ENCODE measurements at places on chromosomes 4 and X. TPM values are rescaled to one million over a fixed set of nuclear protein-coding genes. Genes with fewer than 3 reads are reported as not detected.

The PAGE4 gene
- not detected for total RNA-seq

The ADH7 gene
- not detected for total RNA-seq

The DMRTC1 gene
- total RNA-seq: not detected

The CNKSR2 gene
- 60.0 TPM for total RNA-seq

The SHROOM4 gene
- total RNA-seq: 1.6 TPM

The PNMA6A gene
- total RNA-seq: 2.1 TPM

The C4orf36 gene
- total RNA-seq: 3.6 TPM

The ZNF732 gene
- not detected for total RNA-seq

The FREM3 gene
- not detected for total RNA-seq

DNA sequence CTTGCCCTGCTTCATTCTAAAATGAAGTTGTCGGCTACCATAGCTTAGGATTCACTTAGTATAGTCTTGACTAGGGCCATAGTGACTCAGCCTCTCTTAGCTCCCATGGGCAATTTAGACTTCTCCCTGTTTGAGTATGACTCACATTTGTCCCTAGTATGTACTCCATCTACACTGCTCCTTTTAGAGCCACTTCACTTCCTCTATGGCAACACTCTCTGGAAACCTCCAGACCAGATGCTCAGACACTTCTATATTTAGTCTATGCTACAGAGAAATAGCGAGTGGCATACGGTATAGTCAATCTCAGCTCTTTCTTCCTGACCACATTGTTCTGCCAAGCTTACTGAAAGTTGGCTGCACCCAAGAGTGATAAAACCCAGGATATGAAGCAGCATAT lies 11.2 kb downstream of the MEPE start:
- H3K27me3 ChIP-seq: no peaks in the 10 kb centered on the region
- DNase-seq: peak; percentile 16
- H3K36me3 ChIP-seq: no peaks in the 10 kb centered on the region
- H3K4me3 ChIP-seq: no peak overlapping the region
- H3K4me1 ChIP-seq: peaks cover 4% of the 10 kb centered on the region
- no peak overlapping the region for H3K27ac ChIP-seq

GRCh38 chr4:123450393-123450792 lies 53.8 kb downstream of the SPRY1 start:
- no peaks in the 10 kb centered on the region for H3K4me1 ChIP-seq
- no peak for DNase-seq
- no peaks in the 10 kb centered on the region for H3K27me3 ChIP-seq
- H3K4me3 ChIP-seq: no peak overlapping the region
- H3K27ac ChIP-seq: no peak overlapping the region

DNA sequence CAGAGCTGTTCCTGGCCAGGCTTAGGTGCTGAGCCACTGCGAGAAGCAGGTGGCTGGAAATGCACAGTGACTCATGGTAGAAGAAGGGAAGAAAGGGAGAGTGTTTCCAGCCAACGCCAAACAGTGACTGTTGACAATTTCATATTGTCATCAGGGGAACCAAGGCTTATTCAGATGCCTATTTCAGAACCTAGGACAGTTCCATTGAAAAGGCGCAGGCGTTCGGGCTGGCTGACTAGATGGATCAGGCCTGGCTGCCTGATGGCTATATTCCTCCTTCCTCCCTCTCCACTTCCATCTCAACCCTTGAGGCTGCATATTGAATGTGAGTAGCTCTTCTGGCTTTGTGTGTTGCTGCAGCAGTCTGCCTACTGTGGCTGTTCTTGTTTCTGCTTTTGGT lies 73.0 kb upstream of the FRMPD4 start:
- no peaks in the 10 kb centered on the region for H3K27me3 ChIP-seq
- H3K36me3 ChIP-seq: no peaks in the 10 kb centered on the region
- H3K27ac ChIP-seq: no peak overlapping the region
- no peak for DNase-seq
- H3K4me1 ChIP-seq: no peaks in the 10 kb centered on the region

DNA sequence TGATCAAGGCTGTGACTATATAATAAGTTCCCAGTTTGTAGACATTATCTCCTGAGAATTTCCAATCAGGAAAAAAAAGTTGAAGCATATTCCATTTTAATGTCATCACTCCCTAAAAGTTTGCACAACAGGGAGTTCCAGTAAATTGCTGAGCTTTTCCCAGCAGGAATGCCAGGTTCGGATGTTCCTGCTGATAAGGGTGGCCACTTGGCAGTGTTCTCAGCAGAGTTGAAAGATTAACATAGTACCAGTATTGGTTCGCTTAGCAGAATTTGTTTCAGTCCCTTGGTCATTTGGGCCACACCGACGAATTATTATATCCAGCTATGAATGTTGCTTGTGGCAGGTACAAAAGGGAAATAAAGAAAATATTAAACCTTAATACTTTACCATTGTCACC lies 5.2 kb upstream of the CXCL2 start:
- H3K27ac ChIP-seq: peak overlapping the region; percentile 43
- H3K4me3 ChIP-seq: no peak overlapping the region
- no peaks in the 10 kb centered on the region for H3K27me3 ChIP-seq
- DNase-seq: peak; percentile 74
- H3K4me1 ChIP-seq: peaks cover 71% of the 10 kb centered on the region

- H3K4me3 ChIP-seq: no peak overlapping the region
- no peaks in the 10 kb centered on the region for H3K36me3 ChIP-seq
- no peak for DNase-seq
- H3K27me3 ChIP-seq: no peaks in the 10 kb centered on the region
Measured at GRCh38 chrX:70635669-70636068, 191.0 kb downstream of the DLG3 start.

- no peaks in the 10 kb centered on the region for H3K27me3 ChIP-seq
- no peak overlapping the region for H3K27ac ChIP-seq
- peaks cover 7% of the 10 kb centered on the region for H3K36me3 ChIP-seq
- no peak overlapping the region for H3K4me3 ChIP-seq
- H3K4me1 ChIP-seq: no peaks in the 10 kb centered on the region
Measured at GRCh38 chr4:38944440-38944839, 76.8 kb downstream of the FAM114A1 start.

DNA sequence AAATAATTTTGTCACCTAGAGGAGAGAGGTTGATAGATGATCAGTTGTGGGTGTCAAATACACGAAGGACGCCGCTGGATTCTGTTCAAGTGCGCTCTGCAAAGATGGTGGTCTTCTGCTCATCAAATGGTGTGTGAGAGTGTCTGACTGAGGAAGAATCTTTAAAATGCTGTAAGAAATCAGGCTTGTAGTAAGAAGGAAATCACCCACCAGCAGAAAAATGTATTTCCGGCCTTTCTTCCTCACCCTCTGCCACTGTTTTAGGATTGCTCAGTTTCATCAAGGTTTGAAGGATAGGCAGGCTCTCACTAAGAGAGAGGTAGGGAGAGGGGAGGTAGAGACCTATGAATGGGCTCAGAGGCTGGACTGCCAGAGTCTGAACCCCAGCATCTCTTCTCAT lies 28.7 kb downstream of the RHOH start:
- H3K4me3 ChIP-seq: no peak overlapping the region
- no peaks in the 10 kb centered on the region for H3K36me3 ChIP-seq
- no peak overlapping the region for H3K27ac ChIP-seq
- DNase-seq: no peak
- H3K4me1 ChIP-seq: no peaks in the 10 kb centered on the region

DNA sequence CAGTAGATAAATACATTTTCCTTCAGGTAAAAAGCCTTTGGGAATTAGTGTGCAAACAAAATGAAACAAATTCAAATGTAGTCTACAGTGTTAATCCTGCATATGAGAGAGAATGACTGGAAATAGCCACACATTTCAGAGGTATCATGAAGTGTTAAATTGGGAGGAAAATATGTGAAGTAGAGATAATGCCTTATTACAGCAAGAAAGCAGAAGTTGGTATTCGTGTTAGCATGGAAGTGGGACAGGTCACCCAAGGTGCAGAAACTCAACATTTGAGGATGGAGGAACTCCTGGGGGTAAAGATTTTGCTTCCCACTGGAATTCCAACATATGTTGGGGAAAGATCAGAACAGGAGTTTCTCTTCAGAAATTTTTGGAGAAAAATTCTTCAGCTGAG lies 51.3 kb downstream of the EMCN start:
- no peaks in the 10 kb centered on the region for H3K4me1 ChIP-seq
- H3K36me3 ChIP-seq: no peaks in the 10 kb centered on the region
- DNase-seq: no peak
- H3K27me3 ChIP-seq: no peaks in the 10 kb centered on the region

DNA sequence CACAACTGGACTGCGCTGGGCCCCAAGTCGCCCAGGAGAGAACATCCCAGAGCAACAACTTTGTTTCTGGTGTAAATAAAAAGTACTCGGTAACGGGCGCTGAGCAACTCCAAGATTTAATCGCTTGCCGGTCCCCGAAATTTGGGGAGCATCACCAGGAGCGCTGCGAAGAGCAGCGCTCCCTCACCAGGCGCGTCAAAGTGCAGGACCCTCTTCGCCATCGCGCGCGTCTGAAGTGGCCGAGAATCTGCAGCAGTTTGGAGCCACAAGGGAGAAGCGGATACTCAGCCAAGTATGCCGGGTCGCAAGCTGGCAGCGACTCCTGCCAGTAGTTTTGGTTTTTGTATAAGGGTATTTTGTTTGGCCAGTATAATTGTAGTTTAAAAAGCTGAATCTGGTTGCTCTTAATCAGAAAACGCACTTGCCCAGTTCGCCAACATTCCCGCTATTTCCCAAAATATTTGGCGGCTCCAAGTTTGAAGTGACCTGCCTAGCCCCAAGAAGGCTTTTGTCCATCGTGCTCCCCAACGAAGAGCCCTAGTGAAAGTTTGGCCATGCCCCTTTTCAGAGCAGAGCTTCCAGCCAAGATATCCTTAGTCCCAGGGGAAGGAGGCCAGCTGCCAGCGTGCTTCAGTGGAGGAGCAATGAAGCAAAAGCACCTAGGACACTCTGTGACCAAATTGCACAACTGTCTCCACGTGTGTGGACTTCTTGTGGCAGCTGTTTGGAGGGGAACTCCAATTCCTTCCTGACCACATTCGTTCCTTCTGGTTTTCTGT lies 557 bp upstream of the KDR start:
- H3K4me1 ChIP-seq: peaks cover 10% of the 10 kb centered on the region
- no peak overlapping the region for H3K4me3 ChIP-seq
- peaks cover 10% of the 10 kb centered on the region for H3K27me3 ChIP-seq
- no peaks in the 10 kb centered on the region for H3K36me3 ChIP-seq
- no peak for DNase-seq

GRCh38 chr4:153176938-153177337 lies 27.3 kb upstream of the TRIM2 start:
- H3K4me1 ChIP-seq: no peaks in the 10 kb centered on the region
- no peak overlapping the region for H3K27ac ChIP-seq
- DNase-seq: no peak
- no peak overlapping the region for H3K4me3 ChIP-seq

- no peak for DNase-seq
- no peaks in the 10 kb centered on the region for H3K4me1 ChIP-seq
- H3K36me3 ChIP-seq: no peaks in the 10 kb centered on the region
- no peak overlapping the region for H3K27ac ChIP-seq
- no peaks in the 10 kb centered on the region for H3K27me3 ChIP-seq
Measured at GRCh38 chrX:29535212-29536162, 679.9 kb upstream of the MAGEB2 start.

GRCh38 chrX:37763400-37763799 lies 16.5 kb upstream of the CYBB start:
- no peaks in the 10 kb centered on the region for H3K36me3 ChIP-seq
- no peaks in the 10 kb centered on the region for H3K4me1 ChIP-seq
- no peak overlapping the region for H3K4me3 ChIP-seq
- no peak for DNase-seq

DNA sequence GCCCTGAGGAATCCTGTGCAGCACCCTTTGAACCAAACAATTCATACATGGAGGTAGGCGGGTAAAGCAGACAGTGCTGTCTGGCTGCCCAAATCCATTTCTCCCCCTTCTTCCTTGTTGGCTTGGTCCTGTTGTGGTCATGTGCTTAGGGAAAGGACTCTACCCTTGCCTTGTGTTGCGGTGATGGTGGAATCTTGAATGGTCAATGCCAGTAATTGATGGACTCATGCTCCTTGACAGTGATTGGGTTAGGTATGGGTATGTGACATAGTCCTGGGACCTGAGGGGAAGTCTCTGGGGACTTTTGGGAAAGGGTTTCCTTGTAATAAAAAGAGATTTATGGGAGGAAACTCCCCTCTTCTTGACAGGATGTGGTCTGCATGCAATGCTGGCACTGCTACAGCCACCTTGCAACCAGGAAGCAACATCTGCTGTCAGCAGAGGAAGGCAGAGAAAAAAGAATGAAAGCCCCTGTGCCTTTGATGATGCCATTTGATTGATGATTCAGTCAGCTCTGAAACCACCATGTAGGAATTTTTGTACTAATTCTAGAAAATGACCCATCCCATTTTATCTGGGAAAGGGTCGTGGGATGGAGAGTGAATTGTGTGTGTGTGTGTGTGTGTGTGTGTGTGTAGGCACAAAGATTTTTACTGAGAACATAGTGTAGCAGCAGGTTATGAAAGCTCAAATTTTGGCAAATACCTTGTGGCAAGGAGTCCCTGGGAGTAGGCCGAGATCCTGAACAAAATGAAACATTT lies 30.0 kb upstream of the HUWE1 start:
- H3K27me3 ChIP-seq: no peaks in the 10 kb centered on the region
- no peaks in the 10 kb centered on the region for H3K4me1 ChIP-seq
- no peak overlapping the region for H3K4me3 ChIP-seq
- DNase-seq: no peak
- H3K36me3 ChIP-seq: no peaks in the 10 kb centered on the region

- H3K27ac ChIP-seq: no peak overlapping the region
- H3K4me1 ChIP-seq: no peaks in the 10 kb centered on the region
- peak; percentile 15 for DNase-seq
- peaks cover 3% of the 10 kb centered on the region for H3K36me3 ChIP-seq
Measured at GRCh38 chr4:105241451-105241850, 94.8 kb downstream of the TET2 start.

DNA sequence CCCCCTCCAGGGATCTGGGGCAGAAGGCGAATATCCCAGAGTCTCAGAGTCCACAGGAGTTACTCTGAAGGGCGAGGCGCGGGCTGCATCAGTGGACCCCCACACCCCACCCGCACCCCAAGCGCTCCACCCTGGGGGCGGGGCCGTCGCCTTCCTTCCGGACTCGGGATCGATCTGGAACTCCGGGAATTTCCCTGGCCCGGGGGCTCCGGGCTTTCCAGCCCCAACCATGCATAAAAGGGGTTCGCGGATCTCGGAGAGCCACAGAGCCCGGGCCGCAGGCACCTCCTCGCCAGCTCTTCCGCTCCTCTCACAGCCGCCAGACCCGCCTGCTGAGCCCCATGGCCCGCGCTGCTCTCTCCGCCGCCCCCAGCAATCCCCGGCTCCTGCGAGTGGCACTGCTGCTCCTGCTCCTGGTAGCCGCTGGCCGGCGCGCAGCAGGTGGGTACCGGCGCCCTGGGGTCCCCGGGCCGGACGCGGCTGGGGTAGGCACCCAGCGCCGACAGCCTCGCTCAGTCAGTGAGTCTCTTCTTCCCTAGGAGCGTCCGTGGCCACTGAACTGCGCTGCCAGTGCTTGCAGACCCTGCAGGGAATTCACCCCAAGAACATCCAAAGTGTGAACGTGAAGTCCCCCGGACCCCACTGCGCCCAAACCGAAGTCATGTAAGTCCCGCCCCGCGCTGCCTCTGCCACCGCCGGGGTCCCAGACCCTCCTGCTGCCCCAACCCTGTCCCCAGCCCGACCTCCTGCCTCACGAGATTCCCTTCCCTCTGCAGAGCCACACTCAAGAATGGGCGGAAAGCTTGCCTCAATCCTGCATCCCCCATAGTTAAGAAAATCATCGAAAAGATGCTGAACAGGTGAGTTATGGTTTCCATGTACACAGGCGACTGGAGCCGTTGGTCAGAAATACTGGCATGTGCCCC lies at the start of gene CXCL1:
CXCL1 (plus strand) TSS at position 264 of the 926 bp plus-strand sequence; CDS start at position 342, 78 bp downstream.
- no peaks in the 10 kb centered on the region for H3K36me3 ChIP-seq
- H3K4me1 ChIP-seq: peaks cover 5% of the 10 kb centered on the region
- peak within 1 kb of the TSS; percentile 55 for H3K4me3 ChIP-seq
- H3K27ac ChIP-seq: peak within 1 kb of the TSS; percentile 85
- no peaks in the 10 kb centered on the region for H3K27me3 ChIP-seq
- DNase-seq: peak; percentile 49

Measured in body of pancreas (tissue), 4 donors.